CD4-positive, alpha-beta T cell treated with Interferon alpha-2 for 1 hour (primary cell): ENCODE measurements at places on chromosomes 2 and 18.

GRCh38 chr2:209471037-209471436 lies 47.2 kb downstream of the MAP2 start:
- no peak for DNase-seq

DNA sequence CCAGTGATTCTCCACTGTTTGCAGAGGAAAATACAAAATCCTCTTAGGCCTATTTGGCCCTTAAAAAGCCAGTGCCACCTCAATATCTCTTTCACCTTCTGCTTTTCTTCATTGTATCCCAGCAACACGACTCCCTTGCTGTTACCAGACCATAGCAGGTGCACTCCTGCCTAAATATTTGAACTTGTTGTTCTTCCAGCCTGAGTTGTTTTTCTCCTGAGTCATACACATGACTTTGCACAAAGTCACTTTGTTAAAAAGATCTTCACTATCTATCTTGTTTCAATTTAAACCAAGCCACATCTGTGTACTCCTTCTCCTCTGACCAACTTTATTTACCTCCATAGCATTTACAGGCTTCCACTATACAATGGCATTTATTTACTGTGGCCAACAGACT lies 103.6 kb downstream of the LRRTM4 start:
- no peak for DNase-seq

DNA sequence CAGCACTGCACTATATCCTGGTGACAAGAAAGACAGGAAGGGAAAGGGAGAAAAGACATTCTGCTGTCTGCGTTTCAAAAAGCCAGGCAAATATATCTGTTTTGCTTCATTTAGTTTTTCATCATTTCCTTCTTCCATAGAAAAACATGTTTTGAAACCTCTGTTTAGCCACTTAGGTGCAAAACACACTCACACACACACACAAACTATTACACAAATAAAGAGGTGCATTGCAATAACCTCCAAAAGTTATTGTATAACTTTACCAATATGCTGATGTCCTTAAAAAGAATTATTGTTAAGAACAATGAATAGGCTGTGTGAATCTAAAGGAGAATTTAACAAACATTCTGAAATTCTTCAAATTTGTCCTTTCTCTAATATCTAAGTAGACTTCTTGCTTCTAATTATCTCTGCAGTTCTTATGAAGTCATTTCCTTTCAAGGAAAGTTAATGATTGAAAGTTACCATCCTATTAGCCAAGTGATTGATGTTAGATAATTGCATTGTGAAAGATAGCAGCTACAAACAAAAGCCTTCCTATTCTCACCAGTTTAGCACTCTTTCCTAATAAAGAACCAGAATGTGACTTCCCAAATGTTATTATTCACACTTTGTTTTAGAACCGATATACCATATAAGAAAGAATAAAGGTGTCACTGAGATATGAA lies 516.7 kb downstream of the KCNJ3 start:
- DNase-seq, result no peak

DNA sequence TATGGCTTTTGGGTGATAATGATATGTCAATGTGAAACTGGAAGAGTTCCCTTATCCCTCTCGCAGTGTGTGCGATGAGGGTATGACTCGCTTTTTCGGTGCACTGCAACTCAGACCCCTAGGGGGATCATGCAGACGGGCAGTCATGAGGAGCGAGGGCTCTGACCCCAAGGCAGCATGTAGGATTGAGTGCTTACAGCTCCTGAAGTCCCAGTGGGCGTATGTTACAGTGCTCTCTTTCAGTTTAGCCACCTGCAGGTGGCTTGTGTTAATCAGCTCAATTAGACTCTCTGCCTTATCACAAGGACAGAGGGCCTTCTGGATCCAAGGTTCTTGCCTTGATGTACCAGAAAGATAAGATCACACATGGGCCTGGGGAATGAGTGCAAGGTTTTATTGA lies 1269.9 kb upstream of the GYPC start:
- no peak for DNase-seq

- no peak for DNase-seq
Observed at GRCh38 chr18:56927786-56928185, 219.1 kb upstream of the BOD1L2 start.

DNA sequence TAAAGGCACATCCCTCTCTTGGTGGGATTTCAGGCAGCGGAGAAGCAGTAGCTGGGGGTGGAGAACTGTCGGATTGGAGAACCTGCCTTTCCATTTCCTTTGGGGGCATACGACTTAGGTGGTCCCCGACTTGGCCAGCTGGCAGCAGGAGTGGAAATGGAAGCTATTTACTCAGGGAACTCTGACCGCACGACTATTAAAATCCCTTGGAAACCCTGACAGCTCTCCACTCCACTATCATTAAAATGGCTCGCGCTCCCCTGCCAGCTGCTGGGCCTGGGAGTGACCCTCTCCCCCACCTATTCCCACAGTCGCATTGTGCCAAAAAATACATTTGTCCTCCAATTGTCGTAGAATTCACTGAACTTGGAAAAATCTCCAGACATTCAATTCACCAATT lies 77.7 kb upstream of the APCDD1 start:
- no peak for DNase-seq

DNA sequence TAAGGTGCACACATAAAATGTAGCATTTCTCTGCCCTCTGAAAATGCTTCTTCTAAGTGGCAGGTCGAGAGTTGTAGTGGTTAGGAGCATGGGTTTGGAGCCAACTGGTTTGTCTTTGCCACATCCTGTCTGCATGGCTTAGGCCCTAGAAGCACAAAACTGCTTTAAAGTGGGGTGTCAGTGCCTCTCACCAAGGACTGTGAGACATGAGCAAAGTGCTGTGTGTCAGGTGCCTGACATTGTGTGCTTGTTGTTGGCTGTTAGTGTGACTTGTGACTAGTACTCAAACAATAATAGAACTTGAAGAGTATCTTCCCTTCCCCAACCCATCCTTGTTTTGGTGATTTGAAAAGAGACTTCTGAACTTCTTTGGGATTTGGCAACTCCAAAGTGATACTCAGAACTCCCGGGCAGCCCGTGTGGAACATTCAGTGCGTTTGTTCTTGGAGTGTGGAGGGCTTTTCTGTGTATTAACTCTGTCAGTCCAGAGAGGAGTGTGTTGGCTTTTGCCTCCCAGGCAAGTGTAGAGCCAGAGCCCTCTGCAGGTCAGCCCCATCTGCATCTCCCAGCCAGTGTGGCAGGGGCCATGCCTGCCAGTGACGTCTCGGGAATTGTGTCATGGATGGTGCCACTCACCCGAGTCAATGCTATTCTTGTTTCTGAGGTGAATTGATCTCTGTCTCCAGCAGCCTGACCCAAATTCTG lies 5.0 kb downstream of the MGAT5 start:
- DNase-seq, result peak; percentile 74

DNA sequence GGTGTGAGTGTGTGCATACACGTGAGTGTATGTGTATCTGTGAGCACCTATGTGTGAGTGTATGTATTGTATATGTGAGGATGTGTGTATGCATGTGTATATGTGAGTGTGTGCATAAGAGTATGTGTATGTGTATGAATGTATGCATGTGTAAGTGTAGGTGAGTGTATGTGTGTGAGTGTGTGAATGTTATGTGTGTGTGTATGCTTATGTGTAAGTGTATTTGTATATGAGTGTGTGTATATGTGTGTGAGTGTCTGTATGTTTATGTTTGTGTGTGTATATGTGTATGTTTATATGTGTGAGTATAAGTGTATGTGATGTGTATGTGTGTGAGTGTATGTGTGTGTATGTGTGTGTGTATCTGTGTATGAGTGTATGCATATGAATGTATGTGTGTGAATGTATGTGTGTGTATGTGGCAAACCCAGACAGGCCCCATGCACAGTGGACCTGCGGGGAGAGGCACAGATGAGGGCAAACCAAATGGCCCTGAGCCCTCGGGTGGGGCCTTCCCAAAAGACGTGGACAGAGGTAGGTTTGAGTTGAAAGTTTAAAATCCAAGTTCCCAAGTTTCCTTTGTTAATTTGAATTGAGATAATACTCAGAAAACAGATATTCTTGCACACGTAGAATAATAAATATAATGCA lies 51.5 kb downstream of the EDAR start:
- DNase-seq, result no peak

DNA sequence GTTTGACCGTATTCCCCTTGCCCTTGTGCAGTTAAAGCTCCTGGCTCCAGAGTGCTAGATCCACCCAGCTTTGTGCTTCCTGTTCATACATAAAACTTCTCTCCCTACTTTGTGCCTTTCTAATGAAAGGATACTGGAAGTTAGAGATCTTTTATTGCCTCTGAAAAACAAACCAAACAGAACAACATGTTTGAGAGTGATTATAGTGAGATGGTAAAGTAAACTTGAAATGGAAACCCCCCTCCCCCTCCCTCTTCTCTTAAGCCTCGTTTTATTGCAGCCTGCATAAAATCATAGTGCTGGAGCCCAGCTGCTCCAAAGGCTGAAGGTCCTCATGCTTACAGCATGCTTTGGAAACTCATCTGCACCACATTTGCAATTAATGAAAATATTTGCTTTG lies 125.1 kb downstream of the TANC1 start:
- DNase-seq, result no peak

- no peak for DNase-seq
Observed at GRCh38 chr18:7878265-7879211, 311.4 kb downstream of the PTPRM start.

DNA sequence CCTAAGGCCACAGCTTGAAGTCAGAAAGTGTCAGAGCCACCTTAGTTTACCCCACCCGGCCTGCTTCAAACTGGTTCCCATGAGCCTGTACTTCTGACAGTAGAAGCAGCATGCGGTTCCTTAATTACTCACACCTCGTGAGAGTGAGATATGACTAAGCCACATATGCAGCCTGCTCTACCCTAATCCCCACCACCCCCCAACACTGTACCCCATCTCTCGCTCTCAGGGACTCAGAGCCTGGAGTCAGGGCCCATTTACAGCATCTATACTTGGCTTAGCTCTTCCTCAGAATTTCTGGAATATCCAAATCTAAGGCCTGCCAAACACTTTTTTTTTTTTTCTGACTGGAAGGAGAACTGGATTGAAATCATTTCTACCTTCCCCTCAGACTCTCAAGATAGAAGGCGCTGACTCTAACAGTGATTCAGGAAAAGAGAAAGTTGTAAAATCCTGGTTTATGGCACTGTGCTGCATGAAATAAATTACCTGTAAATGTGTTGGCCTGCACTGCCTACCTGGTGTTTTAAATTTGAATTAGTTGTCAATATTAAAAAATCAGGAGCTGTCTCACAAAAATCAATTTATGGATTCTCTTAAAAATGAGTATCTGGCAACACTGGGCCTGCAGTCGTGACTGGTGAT lies 360.0 kb downstream of the RND3 start:
- no peak for DNase-seq

GRCh38 chr2:207142461-207142860 lies 23.3 kb downstream of the KLF7 start:
- DNase-seq, result peak; percentile 42

DNA sequence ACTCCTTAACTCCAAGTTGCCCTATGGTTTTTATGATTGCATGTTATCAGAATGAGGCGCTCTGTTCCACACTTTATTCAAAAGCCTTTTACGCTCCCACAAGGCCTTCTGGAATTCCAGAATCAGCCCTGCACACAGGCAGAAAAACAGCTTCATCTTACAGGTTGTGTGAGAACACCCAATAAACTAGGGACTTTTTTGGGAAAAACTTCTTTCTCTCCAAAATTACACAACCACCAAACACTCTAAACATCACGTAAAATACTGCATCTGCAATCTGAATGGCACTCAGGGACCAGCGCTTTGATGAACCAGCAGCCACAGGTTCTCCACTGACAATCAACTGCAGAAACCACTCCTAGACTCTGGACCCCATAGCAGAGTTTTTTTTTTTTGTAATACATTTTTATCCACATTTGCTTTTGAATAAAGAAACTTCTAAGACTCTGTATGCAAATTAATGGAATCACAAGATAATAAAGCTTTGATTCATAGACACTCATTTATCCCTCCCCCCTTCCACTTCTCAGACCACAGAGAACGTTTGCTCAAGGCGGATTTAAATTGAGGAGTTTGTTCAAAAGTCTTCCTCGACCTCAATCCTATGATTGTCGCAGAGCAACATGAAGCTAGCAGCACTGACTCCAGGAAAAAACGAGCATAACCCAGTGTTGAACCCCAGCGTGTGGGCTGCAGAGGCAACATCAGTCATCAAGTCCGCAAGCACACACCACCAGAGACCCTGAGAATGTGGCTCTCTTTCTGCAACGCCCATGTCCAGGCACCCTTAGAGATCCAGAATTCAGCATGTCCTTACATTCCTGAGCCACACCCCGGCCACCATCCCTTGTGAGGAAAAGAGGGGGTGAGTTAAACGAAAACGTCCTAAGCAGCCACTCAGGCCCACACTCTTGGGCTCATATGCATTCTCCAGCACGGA lies 116.5 kb downstream of the MBP start:
- no peak for DNase-seq

DNA sequence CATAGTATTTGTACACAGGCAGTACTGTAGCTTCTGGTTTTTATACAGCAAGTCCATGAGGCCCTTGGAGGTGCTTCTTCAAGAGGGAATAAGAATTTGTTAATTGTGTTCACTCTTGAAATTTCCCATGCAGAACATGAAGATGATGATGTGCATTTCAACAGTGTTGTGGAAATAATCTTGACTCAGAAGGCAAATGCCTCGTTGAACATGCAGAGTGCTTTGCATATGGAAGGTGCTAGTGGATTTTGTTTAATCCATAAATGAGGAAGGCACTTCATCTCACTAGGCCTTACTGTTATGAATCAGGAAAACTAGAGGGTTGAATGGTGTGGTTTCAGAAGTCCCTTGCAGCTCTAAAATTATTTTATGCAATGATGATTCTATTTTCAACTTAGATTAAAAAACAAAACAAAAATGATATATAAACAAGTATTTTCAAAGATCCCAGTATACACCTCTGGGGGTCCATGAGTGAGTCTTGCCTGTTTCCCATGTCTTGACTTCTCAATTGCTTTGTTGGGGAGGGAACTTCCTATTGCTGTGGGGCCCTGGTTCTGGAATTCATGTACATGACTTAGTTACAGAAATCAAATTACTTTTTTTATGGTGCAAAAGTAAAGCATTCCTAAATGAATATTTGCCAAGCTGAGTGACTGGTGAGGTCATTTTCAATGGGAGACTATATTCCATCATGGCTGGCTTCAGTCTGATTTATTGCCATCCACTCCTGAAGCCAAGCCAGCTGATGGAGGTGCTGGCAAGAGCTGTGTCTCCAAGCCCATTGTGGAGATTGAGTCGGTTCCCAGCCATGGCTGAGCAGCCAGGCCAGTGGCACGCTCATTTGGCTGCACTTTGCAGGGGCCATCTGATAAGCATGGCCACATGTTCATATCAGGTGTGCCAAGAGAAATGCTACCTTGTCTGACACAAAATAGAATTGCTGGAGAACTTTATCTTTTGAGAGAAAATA lies 56.5 kb downstream of the MGAT5 start:
- DNase-seq, result no peak

- DNase-seq, result no peak
Observed at GRCh38 chr2:98806236-98806697, 75.3 kb upstream of the MGAT4A start.

GRCh38 chr2:241678307-241678706 lies 8.3 kb downstream of the DTYMK start:
- no peak for DNase-seq

GRCh38 chr2:3644246-3644525 lies 13.8 kb upstream of the ALLC start:
- no peak for DNase-seq

- DNase-seq, result no peak
Observed at GRCh38 chr18:46331316-46331715, 227.1 kb downstream of the HAUS1 start.

DNA sequence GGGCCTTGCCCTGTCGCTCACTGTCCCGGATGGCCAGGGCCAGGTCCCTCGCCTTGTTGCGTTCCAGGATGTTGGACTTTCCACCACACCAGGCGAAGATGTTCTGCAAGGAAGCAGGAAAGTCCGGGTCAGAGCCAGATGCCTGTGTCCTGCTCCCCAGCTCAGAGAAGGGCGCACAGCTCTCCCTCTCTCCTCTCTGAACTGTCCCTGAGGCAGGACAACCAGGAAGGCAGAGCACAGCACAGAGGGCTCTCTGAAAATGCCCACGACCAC lies 11.0 kb downstream of the CAPG start:
- no peak for DNase-seq
